ENCODE measurements at places on chromosomes 6 and 20. TPM values are rescaled to one million over a fixed set of nuclear protein-coding genes. Genes with fewer than 3 reads are reported as not detected.

The RAMACL gene
- total RNA-seq = 3.2 TPM

GRCh38 chr6:156601152-156602065, 175.8 kb upstream of the ARID1B start:
- DNase-seq = no peak

The COX4I2 gene
- not detected for total RNA-seq

DNA sequence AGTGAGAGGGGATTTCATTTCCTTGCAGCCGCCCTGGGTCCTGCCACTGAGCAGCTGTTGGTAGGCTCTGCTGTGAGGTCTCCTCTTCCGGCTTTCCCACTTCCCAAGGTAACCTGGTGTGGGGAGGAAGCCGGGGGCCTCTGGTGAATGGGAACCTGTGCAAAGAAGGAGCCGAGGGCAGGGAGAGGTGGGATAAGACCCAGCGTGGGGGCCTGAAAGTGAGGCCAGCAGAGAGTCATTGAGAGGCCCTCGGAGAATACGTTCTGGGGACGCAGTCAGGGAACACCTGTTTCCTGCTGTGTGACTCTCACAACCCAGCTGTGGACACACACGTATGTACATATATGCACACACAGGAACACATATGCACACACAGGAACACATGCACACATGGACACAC, 100.7 kb downstream of the CDH26 start:
- DNase-seq = no peak

GRCh38 chr20:63864978-63865640, at the start of gene TPD52L2:
Gene TPD52L2 (plus strand): TSS chr20:63865270. CDS start chr20:63865366, 96 bp downstream.
- DNase-seq = peak; percentile 98

DNA sequence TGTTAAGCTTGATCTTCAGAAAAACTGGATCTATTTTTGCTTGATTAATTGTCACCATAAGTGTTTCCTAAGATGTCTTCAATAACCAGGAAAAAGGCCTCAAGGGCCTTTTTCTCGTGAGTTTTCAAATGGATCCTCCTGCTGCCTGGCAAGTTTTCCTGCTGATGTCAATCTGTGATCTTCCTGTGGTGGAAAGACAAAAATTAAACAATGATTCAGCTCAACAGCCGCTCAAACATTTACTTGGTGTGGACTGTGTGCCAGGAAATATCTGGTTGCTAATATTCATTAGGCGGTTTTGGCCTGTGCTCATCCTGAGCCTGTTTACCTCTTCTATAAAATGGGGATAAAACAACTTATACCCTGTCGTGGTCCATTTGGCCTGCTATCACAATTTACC, 35.4 kb upstream of the SSTR4 start:
- DNase-seq = peak; percentile 22

The CYP24A1 gene
- 0.48 TPM for total RNA-seq

DNA sequence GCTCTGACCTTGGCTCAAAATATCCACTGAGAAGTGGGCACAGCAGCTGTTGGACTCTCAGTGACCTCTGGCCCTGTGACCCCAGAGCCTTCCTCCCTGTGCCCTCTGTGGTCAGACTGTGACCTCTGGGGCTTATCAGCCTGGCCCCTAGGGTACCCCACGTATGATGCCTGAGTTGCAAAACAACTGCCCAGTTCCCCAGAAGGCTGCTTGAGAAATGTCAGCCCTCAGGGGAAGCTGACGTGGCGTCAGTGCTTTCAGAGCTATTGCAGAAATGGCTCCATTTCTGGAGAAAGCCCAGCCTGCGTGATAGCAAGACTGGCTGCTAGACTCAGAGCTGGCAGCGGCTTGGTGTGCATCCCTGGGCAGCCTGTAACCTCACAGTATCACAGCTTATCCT, 31.5 kb upstream of the TGM2 start:
- DNase-seq = peak; percentile 84

DNA sequence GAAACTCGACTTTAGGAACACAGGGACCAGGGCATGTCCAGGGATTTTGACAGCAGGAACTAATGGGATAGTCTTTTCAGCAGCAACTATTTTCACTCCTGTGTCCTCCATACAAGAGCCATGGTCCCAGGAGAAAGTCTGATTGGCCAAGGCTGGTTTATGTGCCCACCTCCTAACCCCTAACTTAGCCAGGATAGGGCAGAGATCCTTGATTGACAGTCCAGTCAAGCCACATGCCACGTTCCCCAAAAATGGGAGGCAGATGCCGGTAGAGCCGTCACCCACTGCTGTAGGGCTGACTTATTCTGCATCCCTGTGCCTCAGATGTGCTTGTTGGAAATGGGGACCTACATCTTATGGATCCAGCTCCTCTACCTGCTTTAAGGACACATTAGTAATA, 22.3 kb downstream of the SLC2A10 start:
- no peak for DNase-seq

GRCh38 chr6:62492192-62492822, 206.3 kb upstream of the KHDRBS2 start:
- DNase-seq = no peak

- DNase-seq = peak; percentile 80
These were observed 96.3 kb upstream of the NEDD9 start for GRCh38 chr6:11328613-11329247.

- peak; percentile 79 for DNase-seq
These were observed 60.6 kb downstream of the TOX2 start for GRCh38 chr20:43975096-43975768.

GRCh38 chr6:151071295-151071694, 168.5 kb upstream of the AKAP12 start:
- peak; percentile 72 for DNase-seq

DNA sequence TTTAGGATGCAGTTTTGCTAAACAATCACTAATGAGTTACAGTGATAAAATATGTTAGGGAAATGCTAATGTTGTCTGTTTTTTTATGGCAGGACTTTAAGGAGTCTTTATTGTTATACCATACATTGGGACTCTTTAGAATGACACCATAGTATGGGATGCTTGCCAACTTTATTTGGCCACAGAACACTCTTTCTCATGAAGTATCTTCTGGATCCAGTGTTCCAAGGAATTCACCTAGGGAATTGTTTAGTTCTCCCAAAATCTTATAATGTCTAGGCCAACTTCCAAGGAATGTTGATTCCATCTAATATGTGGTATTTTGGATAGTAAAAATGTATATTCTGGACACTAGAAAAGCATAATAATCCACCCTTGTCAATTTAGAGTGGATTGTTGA, 3.3 kb downstream of the RIN2 start:
- no peak for DNase-seq

GRCh38 chr6:160428069-160428430, 79.9 kb downstream of the SLC22A3 start:
- no peak for DNase-seq

DNA sequence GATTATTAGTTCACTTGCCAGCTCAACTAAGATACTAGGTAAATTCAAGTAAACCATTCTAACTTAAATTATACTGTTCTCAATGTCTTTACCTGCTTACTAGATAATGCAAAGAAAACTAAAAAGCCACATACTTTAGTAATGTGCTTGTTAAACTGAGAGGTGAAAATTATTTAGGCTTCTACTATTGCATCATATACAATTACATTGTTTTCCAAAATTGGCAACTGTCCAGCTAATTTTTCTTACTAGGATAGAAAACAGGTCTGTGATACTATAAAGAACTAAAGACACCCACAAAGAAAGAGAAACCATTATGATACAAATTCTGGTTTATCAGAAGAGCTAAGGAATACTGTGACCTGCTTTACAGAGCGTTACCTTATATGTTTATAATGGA, 45.6 kb upstream of the ALDH8A1 start:
- no peak for DNase-seq

- no peak for DNase-seq
These were observed 123.6 kb upstream of the TNFAIP3 start for GRCh38 chr6:137743493-137743892.

DNA sequence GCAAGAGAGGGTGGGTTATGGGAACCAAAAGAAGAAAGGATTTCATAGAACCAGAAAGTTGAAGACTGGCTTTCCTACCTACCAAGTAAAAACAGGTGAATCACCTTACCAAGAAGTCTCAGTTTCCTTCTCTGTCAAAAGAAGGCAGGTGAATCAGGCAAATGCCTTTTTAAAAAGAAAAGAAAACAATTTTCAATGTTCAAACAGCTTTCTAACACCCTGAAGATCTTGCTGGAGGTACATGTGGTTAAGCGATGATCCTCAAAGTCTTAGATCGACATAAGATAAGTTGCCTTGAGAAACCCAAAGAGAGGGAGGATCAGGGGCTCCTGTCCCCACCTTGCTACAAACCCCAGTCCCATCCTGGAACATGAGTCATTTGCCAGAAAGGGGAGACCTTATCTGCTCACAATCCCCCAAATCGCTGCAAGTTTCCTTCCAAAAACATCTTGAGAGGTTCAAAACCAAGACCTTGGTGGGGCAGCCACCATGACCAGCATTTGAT, 71.6 kb downstream of the NFATC2 start:
- no peak for DNase-seq

DNA sequence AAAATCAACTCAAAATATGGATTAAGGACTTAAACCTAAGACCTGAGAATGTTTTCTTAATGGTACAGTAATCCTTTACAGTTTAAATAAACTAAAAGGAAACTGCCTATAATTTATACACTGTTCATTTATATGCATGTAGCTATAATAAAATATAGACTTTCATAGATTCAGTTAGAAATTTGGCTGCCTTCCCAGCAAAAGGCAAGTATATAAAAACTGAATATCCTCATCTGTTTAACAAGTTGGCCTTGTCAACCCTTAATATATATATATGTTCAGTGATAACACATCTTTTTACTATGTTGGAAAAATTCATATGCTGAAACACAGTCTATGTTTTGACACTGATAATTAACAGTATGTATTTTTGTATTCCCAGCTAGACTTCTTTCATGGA, 123.1 kb downstream of the GRIK2 start:
- DNase-seq = no peak
